ENCODE measurements at places on chromosomes 1 and 21. TPM values are rescaled to one million over a fixed set of nuclear protein-coding genes. Genes with fewer than 3 reads are reported as not detected.

Gene S100A13
- 182 TPM for polyA plus RNA-seq

Gene LEMD1
- 3.7 TPM for polyA plus RNA-seq

Gene FTCD
- polyA plus RNA-seq: 2.6 TPM

Gene OR2T8
- polyA plus RNA-seq: not detected

Gene VWA5B1
- polyA plus RNA-seq: 0.16 TPM

Gene F13B
- polyA plus RNA-seq: not detected

Gene OR2T12
- not detected for polyA plus RNA-seq

Gene SYCP1
- 0.66 TPM for polyA plus RNA-seq

All from GM23338 (cell line).